ENCODE measurements at places on chromosomes 11 and 22.

GRCh38 chr11:72750086-72750485 is 2.1 kb downstream of the ARAP1 start:
- DNase-seq: no peak

GRCh38 chr11:113546757-113547507 is 71.7 kb upstream of the DRD2 start:
- no peak for DNase-seq

- DNase-seq: no peak
Observed at GRCh38 chr11:112534208-112534607, 273.5 kb upstream of the PLET1 start.

DNA sequence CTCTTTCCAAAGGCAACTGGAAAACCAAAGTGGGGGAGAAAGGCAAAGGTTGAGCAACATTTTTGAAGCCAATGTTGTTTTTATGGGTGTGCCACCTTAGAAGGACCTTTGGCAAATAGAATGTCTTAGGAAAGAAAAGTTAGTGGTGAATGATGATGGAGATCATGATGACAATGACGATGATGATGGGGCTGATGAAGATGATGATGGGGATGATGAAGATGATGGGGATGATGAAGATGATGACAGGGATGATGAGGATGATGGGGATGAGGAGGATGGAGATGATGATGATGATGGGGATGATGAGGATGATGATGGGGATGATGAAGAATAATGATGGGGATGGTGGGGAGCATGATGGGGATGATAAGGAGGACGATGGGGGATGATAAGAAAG is 78.4 kb upstream of the MTMR2 start:
- DNase-seq: no peak

- no peak for DNase-seq
Observed at GRCh38 chr11:101509922-101510321, 73.9 kb downstream of the TRPC6 start.

DNA sequence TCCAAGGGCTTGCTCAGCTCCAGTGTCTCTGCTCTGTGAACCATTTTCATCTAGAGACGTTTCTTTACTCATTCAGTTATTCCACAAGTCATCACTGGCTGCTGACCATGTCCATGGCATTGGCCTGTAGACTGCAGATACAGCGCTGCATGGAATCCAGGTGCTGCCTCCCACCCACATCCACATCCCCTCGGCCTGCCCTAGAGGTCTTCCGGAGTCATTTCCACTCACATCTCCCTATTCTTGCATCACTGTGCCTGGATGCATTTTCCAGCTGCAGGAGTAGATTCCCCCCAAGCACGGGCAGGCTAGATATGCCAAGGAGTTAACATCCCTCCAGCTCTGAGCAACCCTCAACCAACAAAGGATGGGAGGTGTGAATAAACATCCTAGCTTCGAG is 68.9 kb downstream of the CHST1 start:
- DNase-seq: no peak

DNA sequence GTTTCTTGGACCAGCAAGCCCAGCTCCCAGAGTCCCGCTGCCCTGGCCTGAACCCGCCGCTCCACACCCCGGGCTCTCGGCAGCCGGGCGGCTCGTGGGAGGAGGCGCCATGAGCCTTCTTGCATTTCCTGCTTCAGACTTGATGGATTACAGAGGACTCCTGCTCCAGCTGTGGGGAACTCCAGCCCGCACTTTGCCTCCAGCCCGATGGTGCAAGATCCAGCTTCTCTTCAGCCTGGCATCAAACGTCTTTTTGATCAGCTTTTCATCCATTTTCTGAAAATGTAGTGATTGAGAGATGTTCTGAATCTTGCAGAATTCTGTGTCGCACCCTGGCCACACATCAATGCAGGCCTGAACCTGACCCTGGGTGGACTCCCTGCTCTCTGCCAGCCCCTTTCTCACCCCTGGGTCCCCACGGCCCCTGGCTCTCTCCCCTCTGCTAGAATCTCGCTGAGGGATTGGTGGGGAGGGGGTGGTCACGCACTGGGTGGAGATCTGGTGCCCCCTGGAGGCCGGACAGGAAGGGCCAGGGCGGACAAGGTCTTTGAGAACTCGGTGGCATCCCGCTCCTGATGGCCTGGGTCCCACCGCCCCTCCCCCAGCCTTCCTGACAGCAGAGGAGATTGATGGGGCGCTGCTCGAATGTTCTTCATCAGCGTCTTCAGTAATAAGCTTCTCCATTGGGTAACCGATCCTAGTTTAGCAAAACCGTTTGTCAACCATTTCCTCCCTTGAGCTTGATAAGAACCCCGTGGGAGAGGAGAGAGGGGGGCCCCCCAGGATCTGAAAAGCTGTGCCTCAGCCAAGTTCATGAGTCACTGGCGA is 12.1 kb upstream of the NFAM1 start:
- DNase-seq: peak; percentile 83

GRCh38 chr22:33299245-33299956 is 241.2 kb upstream of the SYN3 start:
- DNase-seq: no peak

- no peak for DNase-seq
Observed at GRCh38 chr11:123186286-123186685, 8.8 kb downstream of the CLMP start.

Data from left cardiac atrium (tissue), 4 donors.